Lower lobe of right lung (tissue), 2 donors: ENCODE measurements at places on chromosomes 2 and 18. TPM values are rescaled to one million over a fixed set of nuclear protein-coding genes. Genes with fewer than 3 reads are reported as not detected.

DNA sequence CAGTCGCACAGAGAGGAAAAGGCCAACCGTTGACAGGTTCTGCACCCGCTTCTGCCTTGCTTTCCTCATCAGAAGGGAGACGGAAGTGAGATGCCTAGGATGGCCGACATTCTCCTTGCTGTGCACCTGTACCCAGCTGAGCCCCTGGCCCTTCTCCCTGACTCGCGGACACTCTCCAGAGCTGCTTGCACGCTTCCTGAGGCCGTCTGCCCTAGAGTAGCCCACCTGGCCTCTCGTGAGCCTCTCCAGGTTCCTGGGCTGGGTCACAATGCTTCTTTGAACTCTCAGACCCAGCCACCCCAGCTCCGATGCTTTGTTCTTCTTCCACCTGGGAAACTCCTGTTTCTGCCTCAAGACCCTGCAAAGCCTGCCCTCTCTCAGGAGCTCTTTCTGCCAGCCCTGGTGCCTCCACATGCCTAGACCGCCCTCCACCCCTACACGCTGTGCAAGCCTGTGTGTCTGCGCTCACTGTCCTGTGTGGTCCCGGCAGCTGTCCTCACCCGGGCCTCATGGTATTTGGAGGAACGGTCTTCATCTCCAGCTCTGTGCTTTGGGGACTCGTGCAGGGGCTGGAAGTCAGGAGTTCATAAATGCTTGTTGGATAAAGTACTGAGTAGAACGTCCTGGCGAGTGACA is 345.4 kb upstream of the SALL3 start:
- no peak for DNase-seq

DNA sequence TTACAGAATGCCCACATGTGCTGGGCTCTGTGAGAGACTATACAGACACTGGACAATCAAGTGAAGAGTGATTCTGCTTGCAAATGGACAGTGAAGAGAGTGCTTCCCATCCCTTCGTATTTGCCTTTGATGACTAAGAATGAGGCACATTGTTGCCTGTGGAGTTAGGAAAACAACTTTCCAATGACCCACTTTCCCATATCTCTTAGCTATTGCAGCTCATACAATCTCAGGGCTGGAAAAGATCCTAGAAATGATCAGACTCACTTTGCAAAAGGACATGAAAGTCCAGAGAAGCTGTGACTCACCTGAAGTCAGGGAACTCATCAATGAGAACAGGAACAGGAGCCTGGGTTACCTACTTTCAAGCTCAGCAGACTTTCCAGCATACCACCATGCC is 440.5 kb upstream of the TCF4 start:
- DNase-seq, result no peak

DNA sequence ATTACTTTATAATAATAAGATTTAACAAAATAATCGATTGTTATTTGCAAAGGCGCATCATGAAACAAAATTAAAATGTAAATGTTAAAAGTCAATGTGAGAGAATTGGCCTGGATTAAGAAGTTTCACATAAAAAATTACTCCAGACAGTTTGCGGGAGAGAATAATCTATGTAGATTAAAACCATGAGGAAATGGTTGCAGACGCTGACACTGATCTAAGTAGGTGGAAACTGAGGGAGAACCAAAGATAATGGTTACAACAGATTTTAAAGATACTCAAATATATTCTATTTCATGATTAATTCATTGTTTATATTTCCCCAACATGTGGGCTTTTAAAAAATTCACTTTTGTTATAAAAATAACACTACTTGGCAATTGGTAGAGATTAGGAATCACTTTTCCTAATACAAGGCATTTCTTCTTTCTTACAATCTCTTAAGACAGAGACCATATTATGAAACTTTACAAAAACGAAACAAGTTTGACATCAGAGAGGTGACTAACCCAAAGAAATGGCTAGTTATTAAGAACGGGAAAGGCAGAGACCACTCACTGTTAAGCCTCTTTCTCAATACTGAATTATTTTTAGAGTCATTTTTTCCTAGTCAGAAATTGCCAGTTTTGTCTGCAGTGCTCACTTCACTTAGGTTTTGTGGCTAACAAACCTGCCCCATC is 1.6 kb downstream of the KANSL1L start:
- DNase-seq, result no peak

DNA sequence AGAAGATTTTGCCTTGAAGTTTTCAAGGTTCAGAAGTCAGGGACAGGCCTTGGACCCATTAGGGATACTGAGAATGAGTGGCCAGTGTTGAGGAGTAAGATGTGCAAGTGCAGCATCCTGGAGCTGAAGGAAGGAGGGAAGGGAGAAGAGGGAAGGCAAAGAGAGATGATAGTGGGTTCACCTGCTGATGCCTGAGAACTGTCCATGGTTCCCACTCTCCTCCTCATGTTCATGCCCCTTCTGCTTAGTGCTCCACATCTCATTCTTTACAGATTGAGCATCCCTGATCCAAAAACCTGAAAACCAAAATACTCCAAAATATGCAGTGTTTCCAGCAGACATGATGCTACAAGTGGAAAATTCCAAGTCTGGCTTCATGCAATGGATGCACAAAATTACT is 137.8 kb downstream of the CCDC102B start:
- no peak for DNase-seq

DNA sequence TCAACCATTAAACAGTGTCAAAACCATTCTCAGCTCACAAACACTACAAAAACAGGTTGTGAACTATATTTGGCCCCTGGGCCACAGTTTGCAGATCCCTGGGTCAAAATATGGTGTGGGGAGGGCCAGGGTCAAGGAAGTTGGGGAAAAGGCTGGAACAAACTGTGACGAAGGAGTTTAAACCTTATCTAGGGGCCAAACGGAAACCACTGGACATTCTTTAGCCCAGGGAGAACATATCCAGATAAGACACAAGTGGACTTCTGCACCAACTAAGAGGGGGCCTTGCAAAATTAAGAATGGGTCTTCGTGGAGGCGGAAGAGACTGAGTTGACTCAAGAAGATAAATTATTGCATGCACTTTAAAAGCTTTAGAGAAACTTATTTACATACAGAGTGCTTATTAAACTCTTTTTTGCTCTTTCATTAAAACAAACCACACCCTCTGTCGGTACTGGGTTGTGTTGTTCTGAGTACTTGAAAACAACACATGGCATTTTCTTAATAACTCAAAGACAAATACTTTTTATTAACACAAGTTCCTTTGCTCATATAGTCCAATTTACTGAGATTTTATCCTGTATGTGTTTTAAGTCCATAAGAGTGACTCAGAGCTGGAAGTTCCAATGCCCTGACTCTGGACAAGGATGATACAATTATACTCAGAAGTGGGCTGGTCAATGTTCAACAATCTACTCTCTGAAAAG is 5.3 kb upstream of the ASAP2 start:
- DNase-seq, result no peak

The WDPCP gene
- 12.3 TPM for total RNA-seq
